ENCODE measurements at places on chromosomes 3 and 15.

GRCh38 chr15:62320259-62320658, 155.2 kb upstream of the C2CD4B start:
- no peak for DNase-seq

- peak; percentile 75 for DNase-seq
These were observed 104.2 kb upstream of the SLC7A14 start for GRCh38 chr3:170689893-170690660.

GRCh38 chr15:54288049-54288448, 309.8 kb downstream of the UNC13C start:
- no peak for DNase-seq

GRCh38 chr15:57298204-57298603, 78.1 kb upstream of the CGNL1 start:
- peak; percentile 4 for DNase-seq

GRCh38 chr15:45429941-45430792, 51.8 kb upstream of the GATM start:
- DNase-seq = peak; percentile 97

- DNase-seq = no peak
These were observed 463.0 kb downstream of the ERC2 start for GRCh38 chr3:56005196-56005805.

DNA sequence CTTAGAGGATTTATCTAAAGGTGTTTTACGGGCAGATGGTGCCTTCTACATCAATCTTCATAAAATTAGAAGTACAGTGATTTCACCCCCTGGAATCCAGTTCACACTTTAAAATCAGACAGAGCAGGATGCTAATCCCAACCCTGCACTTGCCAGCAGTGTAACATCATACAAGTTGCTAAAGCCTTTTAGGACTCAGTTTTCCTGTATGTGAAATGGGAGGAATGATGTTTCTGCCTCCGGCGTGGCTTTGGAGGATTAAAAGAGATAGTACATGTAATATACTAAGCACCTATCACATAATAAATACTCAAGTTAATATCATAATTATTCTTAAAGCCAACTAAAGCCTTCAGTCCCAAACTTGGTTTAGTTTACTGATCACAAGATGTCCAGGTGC, 257.2 kb upstream of the THBS1 start:
- DNase-seq = no peak

DNA sequence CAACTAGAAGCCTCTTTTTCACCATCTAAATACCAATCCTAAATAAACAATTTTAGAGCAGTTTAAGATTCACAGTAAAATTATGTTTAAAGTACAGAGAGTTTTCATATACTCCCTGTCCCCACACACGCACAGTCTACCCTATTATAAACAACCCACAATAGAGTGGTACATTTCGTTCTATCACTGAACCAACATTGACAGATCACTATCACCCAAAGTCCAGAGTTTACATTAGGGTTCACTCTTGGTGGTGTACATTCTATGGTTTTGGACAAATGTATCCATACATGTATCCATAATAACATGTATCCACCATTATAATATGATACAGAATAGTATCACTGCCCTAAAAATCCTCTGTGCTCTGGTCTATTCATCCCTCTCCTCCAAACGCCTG, 89.0 kb downstream of the MLH1 start:
- no peak for DNase-seq

DNA sequence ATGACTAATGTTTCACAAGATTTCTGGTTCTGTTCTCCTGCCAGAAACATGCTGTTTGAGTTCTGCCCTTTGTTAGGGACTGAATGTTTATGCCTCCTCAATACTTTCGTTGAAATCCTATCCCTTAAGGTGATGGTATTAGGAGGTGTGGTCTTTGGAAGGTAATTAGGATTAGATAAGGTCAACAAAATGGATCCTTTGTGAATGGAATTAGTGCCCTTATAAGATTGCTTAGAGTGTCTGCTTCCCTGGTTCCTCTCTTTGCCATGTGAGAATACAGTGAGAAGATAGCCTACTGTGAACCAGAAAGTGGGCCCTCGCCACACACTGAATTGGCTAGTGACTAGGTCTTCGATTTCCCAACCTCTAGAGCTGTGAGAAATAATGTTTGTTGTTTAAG, 621.4 kb upstream of the ALCAM start:
- DNase-seq = no peak

GRCh38 chr15:32105258-32106241, 75.2 kb downstream of the CHRNA7 start:
- DNase-seq = no peak

GRCh38 chr3:193391902-193392301, 13.3 kb upstream of the ATP13A5 start:
- no peak for DNase-seq

GRCh38 chr15:60569596-60569995, 90.7 kb upstream of the ICE2 start:
- DNase-seq = no peak

DNA sequence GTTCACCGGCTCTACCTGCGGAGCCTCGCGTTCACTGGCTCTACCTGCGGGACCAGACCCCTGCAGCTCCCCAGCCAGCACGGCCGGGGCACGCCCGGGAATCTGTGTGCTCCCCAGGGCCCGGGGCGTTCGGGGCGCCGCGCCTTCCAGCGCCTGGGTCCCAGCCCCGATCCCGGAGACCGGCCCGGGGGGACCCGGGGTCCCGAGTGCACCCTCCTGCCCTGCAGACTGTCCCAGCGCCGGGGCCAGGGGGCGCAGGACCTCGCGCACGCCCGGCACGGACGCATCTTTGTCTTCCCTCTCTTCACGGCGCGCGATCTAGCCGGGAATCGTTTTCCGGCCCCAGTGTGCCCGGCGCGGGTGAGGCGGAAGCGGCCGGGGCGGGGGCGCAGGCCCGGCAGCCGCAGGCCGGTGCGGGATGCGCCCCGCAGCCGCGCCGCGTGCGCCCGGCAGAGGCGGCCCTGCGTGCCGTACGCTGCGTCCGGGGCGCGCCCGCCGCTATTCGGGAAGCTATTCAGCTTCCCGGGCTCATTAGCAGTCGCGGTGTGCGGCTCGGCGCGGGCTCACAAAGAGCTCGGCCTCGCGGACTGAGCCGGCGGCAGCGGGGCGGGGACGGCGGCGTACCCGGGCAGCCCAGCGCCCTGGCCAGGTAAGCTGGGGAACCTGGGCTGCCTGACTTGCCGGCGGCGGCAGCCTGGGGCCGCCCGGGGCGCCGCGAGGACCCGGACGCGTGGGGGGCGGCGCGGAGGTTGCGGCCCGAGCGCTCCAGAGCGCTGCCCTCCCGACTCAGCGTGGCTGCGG, at the start of gene APBA2:
Gene APBA2, plus strand, starts transcription at position 345 of the 801 bp plus-strand sequence. CDS start 167,911 bp downstream, outside the sequence.
- DNase-seq = peak; percentile 85

- DNase-seq = no peak
These were observed 185.5 kb downstream of the SATB1 start for GRCh38 chr3:18239674-18240073.

- no peak for DNase-seq
These were observed 83.4 kb downstream of the GABRG3 start for GRCh38 chr15:27054426-27054825.

GRCh38 chr15:35244227-35244626, 159.1 kb upstream of the NANOGP8 start:
- DNase-seq = no peak

DNA sequence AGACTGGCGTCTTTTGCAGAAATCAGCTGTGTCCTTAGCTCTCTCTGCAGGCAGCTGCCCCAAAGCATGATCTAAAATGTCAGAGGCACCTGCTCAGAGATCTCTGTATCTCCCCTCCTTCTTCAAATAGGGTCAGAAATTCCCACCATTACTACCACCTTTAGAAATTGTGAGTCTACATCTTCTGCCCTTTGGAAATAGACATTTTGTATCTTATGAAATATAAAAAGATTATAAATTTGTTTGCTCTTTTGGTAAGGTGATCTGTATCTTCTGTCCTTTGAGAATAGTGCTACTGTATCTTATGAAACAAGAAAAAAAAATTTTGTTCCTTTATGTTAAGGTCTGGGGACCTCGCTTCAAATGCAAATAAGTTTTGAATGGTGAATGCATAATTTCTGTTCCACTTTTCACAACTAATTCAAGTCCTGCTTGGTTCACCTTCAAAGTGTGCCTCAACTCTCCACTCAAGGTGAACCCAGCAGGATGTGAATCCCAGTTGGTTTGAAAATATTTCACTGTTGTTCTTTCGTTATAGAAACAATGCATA, 28.3 kb upstream of the GPD1L start:
- DNase-seq = no peak

- no peak for DNase-seq
These were observed 678.1 kb upstream of the CCDC54 start for GRCh38 chr3:106699122-106699521.

Data from activated CD8-positive, alpha-beta memory T cell treated with anti-CD3 and anti-CD28 coated beads for 24 hours (primary cell).